ENCODE measurements at places on chromosomes 13 and 19.

GRCh38 chr13:80141123-80141849 is 199.6 kb downstream of the SPRY2 start:
- DNase-seq: no peak

DNA sequence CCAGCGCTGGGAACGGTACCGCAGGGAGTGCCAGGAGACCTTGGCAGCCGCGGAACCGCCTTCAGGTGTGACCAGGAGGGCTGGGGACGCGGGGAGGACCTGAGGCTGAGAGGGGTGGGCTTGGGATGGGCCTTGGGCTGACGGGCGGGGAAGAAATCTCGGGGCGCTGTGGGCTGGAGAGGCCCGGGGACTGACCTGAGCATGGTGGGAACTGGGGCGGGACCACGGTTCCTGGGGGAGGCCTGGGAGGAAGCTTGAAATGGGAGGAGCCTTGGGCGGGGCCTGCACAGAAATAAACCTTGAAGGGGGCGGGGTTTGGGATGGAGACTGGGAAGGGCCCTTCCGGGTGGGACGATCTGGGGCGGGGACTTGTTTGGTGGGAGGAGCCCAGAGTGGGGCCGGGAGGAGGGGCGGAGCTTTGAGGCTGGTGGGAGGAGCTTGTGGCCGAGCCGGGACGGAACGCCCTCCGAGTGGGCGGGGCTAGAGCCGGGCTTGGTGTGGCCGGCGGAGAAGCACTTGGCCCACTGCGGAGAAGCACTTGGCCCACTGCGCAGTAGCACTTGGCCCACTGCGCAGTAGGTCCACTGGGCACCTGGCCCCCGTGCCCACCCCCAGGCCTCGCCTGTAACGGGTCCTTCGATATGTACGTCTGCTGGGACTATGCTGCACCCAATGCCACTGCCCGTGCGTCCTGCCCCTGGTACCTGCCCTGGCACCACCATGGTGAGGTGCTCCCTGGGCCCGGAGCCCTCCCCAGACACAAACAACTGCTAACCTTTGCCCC is 2.8 kb downstream of the GIPR start:
- peak; percentile 69 for DNase-seq

- DNase-seq: peak; percentile 61
Measured at GRCh38 chr19:56476651-56477428, at the start of gene ZNF667. Gene ZNF667 (minus strand): TSS chr19:56477345. CDS start chr19:56462370, 14,975 bp downstream.

DNA sequence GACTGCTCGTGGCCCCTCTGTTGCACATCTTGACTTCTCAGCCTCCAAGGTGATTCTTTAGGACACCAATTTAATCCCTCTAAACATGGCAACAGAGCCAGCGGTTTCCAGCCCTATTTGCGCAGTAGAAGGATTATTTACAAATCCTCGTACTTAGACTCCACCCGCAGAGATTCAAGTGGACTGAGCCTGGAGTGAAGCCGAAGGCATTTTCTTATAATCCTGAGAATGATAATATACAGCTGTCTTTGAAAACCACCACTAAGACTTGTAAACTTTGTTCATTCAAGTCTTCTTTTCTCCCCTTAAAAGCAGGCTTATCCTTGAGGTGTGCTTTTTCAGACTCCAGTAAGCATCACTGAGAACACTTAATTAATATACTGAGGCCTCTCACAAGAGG is 4.8 kb upstream of the DPRX start:
- no peak for DNase-seq

DNA sequence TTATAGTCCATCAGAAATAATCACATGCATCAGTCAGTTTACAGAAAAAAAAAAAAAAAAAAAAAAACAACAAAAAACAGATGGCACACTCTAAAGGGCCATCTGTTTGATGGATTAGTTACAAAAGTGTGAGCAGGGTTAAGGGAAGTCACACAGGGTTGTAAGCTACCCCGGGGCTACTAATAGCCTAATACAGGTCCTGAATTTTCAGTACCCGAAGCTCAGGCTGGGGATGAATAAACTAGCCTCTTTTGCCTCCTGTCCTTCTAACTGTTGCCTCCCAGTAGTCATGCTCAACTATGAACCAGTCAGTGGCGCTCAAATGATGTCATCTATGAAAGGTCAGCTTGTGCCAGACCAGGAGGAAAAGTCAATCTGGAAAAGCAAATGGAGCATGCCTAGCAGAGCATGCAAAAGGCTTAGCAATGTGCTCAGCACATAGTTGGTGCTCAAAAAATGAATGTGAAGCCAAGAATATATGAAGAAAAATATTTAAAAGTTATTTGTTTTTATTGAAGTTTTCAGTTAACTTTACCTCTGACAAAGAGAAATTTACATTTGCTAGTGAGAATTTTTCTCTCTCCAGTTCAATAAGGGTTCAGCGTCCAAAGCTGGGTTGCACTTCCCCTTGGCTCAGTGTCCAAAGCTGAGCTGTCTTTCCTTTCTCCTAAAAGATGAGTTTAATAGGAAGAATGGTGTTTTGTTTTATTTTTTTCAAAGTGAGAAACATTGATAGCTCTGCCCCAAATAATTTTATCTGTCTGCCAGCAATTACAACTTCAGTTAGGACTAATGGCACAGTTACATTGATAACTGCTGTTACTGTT is 30.8 kb upstream of the LRCH1 start:
- DNase-seq: no peak

DNA sequence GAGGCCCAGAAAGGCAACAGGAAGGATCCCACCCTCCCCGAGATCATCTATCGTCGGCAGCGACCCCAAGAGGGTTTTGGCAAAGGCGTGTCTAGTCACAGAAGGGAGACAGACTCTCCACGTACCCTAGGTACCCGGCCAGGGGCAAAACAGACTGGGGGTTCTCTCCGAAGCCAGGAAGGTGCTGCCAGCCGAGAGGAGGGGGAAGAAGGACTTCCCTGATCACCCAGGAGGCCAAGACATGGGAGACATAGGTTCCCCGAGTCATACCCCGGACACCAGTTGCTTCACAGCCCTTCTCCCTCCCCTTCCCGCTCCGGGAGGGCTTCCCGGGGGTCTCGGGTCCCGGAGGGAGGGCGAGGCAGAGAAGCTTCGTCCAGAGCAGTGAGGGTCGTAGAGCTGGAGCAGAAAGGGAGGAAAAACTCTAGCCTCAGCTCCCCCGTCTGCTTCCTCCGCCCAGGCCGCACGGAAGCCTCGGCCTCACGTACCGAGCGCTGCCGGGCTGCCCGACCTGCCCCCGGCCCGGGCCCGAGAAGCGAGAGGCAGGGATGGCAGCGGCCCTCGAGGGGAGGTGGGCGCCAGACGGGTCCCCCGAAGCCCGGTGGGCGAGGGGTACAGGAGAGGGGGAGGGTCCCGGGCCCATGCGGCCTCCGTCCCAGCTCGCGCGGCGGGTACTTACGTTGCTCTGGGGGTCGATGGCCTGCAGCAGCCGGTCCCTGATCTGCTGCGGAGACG is 644 bp downstream of the MED26 start:
- DNase-seq: no peak

GRCh38 chr13:55887561-55887960 is 1253.2 kb upstream of the PRR20A start:
- DNase-seq: no peak

- no peak for DNase-seq
Measured at GRCh38 chr19:2429917-2430535, 2.6 kb upstream of the TIMM13 start.

DNA sequence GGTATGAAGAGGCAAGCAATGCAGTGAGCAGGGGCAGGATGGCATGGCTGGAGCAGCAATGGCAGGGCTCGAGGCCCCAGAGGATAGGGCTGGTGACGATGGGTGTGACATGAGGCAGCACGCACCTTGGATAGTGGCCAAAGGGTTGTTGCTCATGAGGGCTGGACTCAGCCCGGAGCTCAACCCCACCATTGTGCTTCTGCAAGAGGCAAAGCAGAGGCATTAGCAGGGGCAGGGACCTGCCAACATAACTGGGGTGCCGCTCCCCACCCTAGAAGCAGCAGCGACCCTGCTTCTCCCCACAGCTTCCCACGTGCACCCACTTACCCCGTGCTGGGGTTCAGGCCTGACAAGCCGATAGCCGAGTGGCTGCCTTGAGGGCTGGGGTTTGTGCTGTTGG is 15.8 kb downstream of the ZNF574 start:
- no peak for DNase-seq

DNA sequence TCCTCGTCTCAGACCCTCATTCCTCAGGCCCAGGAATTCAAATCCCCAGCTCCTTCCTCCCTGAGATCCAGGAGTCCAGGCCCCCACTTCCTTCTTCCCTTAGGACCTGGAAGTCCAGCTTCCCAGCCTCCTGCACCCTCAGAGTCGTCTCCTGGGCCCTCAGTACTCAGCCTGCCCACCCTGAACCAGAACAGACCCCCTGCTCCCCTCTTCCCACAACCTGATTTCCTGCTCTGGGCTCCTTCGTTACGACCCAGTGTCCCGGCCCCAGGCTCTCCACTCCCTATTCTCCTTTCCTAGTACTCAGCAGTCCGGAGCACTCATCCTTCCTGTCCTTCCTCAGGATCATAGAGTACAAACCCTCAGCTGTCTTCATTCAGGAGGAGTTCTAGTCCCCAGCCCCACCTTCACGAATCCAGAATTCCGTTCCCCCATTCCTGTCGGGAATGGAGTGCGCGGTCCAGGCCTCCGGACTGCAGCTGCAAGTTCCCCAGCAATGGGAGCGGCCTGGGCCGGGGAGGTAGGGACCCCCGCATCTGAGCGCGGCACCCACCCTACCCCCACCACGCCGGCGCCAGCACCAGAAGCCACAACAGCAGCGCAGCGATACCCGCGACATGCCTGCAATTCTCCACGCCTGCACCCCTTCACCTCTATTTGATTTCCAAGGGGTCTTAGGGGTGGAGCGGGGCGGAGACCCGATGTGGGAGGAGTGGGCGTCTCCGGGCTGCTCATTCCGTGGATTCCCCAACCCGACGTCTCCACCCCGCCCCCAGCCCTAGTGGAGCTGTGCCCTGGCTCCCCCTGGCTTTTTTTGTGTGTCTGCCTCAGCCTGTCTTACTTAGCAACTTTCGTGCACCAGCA is 12.7 kb downstream of the EGLN2 start:
- no peak for DNase-seq

DNA sequence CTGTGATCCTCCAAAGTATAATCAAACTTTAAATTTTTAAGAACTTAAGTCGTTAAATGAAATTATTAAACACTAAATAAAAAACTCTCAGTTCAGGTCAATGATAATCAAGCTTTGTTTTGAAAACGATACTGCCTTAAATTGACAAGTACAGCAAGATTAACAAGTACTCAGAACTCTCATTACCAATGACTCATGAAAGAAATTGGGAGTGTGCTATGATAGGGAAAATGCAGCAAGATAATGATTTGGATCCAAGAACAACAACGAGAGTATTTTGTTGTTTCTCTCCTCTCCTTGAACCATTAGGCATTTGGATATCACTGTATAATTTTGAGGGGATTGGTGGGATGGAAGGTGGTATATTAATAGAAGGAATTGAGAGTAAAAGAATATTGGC is 10.2 kb downstream of the N4BP2L2 start:
- DNase-seq: no peak

GRCh38 chr13:39012608-39013007 is 22.0 kb upstream of the STOML3 start:
- DNase-seq: no peak

GRCh38 chr13:92989301-92989700 is 237.3 kb upstream of the GPC6 start:
- DNase-seq: no peak

- no peak for DNase-seq
Measured at GRCh38 chr19:46999377-46999776, 20.3 kb upstream of the NPAS1 start.

GRCh38 chr19:45693106-45693788 is 781 bp downstream of the QPCTL start:
- DNase-seq: peak; percentile 33

GRCh38 chr19:16385821-16386220 is 61.2 kb downstream of the KLF2 start:
- DNase-seq: no peak

GRCh38 chr19:6279620-6279930 is 200 bp downstream of the MLLT1 start:
- DNase-seq: no peak

DNA sequence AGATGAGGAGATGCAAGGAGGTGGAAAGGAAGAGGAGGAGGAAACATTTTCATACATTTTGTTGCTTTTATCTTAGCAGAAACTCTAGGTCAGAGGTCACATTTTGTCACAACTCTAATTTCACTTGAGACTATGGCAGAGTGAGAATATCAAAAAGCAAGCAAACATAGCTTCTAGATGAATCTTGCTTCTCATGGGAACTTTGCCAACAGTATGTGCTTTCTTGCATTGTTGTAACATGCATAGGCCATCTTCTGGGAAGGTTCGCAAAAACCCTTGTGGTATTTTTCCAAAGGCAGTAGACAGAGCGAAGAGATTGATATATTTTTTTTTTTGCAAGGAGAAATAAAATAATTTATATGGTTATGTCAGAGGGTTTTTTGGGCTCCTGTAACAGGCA is 291.3 kb downstream of the MTUS2 start:
- no peak for DNase-seq

GRCh38 chr19:15449620-15450527 is at the start of gene WIZ:
Gene WIZ (minus strand): TSS chr19:15449956. CDS start chr19:15448307, 1,649 bp downstream.
- DNase-seq: peak; percentile 60

DNA sequence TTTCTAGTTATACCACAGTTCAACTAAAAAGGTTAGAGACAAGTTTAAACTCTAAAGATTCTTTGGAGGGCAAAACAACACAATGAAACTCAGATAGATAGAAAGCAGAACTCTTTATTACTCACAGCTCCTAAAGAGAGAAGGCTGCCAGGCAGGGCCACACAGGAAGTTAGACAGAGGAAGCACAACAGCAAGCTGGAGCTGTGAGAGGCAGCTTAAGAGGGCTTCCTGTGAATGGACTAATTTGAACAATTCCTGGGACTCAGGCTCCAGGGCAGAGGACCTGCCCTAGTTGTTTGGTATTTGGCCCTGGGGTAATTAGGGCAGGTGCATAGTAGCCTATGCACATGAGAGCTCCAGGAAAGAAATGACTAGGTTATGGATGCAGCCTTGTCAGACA is 803.6 kb downstream of the DIAPH3 start:
- DNase-seq: no peak

DNA sequence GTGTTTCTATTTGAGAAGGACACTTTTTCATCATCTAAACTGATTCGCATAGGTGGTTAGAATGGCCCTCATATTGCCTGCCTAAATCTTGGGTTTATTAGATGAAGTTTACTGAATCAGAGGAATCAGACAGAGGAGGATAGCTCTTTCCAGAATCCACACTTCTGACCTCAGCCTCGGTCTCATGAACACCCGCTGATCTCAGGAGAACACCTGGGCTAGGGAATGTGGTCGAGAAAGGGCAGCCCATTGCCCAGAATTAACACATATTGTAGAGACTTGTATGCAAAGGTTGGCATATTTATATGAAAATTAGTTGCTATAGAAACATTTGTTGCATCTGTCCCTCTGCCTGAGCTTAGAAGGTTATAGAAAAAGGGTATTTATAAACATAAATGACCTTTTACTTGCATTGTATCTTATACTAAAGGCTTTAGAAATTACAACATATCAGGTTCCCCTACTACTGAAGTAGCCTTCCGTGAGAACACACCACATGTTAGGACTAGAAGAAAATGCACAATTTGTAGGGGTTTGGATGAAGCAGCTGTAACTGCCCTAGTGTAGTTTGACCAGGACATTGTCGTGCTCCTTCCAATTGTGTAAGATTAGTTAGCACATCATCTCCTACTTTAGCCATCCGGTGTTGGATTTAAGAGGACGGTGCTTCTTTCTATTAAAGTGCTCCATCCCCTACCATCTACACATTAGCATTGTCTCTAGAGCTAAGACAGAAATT is 103.8 kb downstream of the TNFRSF19 start:
- no peak for DNase-seq

Data from C1 segment of cervical spinal cord (tissue), 14 donors.